ENCODE measurements at places on chromosomes 11 and 22.

DNA sequence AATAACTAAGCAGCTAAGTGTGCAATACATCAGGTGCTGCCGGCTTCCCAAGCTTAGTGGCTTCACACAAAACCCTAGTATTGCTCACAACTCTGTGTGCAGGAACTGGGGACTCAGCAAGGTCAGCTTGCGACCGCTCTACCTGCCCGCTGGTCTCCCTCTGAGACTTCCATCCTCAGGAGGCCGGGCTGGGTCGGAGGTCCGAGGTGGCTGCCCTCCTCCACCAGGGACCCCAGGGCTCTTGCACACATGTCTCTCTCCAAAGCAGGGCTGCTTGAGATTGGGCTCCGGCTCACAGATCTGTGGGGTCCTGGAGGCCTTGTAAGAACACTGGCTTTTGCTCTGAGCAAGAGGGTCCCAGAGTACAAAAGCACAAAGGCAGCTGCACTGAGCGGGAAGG lies 25.4 kb upstream of the FGF19 start:
- no peak for DNase-seq

DNA sequence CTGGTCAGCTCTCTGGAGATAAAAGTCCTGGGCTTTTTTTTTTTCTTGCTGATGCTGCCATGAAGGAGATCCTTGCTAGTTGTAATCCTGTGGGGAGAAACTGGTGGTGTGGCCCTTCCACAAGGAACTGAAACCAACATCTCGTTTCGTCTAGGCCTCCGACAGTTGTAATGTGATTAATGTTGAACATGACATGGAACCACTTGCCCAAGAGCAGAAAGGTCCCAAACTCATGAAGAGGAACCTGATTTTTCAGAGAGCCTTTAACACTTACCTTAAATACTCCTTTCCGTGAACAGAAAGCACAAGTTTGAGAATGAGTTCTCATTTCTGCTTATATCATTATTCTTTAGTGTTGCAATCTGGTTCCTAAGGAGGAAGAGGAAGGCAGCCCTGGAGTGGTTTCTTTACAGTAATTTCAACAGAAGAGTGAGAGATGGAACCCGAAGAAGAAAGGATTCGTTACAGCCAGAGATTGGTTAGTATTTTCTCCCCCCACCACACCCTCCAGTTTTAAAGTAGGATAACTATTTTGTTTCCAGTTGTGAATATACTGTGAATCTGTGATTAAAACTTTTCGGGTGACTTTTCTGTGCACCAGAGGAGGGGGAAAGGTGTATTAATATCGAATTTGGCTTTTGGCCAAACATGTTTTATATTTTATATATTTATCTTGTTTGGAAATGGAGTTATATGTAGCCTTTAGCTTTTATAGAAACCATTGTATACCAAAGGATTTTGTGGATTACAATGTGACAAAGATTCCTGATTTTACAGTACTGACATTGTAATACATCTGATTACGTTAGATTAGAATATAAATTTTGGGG lies 2.0 kb downstream of the KDM2A start:
- DNase-seq: no peak

GRCh38 chr11:47948137-47948536 lies 32.2 kb upstream of the PTPRJ start:
- no peak for DNase-seq

- DNase-seq: no peak
Measured at GRCh38 chr11:129937592-129938238, 42.3 kb upstream of the NFRKB start.

GRCh38 chr22:30864441-30865420 lies 103.8 kb downstream of the MORC2 start:
- DNase-seq: no peak

DNA sequence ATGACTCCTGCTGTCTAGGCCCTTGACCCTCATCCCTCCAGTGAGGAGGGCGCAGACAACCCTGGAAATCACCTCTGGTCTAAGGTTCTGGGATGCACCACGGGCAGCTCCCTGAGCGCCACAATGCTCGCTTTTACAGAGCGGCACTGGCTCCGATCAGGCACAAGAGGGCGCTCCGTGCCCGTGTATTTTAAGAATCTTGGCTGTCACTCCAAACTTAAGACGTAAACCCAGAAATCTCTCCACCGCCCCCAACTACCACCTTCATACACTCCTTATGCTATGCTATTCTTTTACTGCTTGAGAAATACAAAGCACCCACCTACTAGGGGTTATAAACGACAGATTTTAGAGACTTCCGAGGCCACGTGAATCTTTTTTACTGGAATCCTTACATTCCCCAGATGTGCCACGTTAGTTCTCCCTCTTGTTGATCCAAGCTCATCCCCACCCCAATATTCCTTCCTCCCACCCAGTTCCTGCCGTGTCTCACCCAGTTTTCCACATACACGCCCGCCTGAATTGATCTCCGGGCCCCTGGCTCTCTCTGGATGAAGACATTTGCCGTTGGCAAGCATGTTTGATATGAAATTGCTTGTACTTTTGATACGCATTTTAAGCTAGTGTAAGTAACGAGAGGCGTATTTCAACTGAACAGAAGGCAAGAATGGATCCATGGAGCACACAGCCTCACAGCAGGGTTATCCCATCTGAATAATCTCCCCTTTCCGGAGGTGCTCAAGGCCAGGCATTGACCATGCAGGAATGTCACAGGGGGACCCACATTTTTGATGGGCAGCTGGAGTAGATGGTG lies 453.5 kb downstream of the OPCML start:
- no peak for DNase-seq

GRCh38 chr11:31968461-31969358 lies 122.2 kb upstream of the RCN1 start:
- no peak for DNase-seq

DNA sequence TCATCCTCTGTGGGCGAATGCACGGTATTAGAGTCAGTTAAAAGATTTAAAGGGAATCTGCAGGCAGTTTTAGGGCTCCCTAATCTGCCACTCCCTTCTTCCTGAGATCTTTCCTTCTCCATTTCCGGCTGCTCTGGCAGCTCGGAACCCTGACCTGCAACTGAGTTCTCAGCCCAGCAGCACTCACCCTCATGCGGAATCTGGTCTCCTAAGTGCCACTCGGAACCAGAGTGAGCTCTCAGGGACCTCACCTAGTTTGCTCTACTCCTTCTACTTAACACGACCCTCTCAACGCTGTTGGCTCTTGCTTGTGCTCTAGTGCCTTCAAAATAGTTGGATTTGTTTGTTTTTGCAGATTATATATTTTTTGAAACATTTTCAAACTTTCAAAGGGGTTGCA lies 19.3 kb upstream of the IL10RA start:
- no peak for DNase-seq

- no peak for DNase-seq
Measured at GRCh38 chr11:109864834-109865547, 228.2 kb upstream of the ZC3H12C start.

GRCh38 chr22:46758867-46759290 lies 3.6 kb upstream of the TBC1D22A start:
- DNase-seq: no peak

DNA sequence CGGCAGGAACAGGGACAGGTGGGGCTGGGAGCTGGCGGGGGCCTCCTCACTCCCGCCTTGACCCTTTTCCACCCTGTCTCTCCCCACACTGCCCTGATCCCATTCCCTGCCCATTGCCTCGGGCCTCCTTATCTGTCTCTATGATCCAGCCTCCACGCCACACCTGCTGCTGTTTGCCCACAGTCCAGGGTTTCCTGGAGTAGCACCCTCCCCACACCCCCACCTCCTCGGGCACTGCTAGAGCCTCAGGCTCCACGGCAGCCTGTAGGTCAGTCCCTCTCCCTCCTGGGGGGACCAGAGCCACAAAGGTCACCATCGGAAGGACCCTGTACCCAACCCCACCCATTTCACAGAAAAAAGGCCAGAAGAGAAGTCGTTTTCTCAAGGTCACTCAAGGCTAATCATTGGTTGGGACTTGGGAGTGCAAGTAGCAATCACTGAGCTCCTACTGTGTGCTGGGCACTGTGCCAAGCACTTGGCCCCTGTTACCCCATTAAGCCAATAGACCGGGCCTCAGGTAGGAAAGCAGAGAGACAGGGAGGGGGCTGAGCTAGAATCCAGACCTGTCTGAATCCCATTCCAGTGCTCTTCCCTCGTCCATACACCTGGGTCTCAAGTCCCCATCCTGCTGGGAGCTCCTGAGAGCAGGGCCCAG lies 71.8 kb downstream of the PDE2A start:
- DNase-seq: no peak

- DNase-seq: no peak
Measured at GRCh38 chr11:132042296-132042695, 671.9 kb downstream of the NTM start.

DNA sequence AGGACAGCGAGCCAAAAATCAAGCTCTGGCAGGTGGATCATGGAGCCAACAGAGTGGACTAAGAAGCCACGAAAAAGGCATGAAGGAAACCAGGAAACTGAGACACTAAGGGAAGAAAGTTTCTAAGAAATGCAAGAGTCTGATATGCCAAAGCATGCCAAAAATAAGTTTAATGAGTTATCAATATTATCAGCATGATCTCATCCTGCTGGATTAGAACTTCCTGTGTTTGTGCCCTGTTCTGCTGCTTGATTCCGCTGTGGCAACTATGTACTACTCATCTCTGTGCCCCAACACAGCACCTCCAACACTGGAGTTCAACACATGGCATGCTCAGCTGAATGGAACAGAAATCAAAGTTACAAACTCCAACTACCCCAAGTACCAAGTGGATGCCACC lies 10.8 kb downstream of the SNX19 start:
- no peak for DNase-seq

- DNase-seq: no peak
Measured at GRCh38 chr22:23204541-23205157, 24.3 kb downstream of the BCR start.

DNA sequence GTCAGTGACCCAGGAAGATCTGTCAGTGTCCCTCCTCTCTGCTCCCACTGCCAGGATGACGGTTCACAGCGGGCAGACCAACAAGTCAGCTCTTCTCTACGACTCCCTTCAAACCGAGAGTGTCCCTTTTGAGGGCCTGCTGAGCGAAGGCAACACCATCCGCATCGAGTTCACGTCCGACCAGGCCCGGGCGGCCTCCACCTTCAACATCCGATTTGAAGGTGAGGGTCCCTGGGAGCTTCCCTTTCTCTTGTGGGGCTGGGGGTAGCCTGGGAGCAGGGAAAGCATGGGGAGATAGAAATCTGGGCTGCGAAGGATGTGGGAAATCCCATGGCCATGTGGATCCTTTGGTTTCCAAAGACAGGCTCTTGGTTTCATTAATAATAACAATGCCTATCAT lies 118.4 kb upstream of the ASPHD2 start:
- DNase-seq: no peak

GRCh38 chr11:71495286-71496230 lies 31.5 kb upstream of the KRTAP5-7 start:
- DNase-seq: no peak

DNA sequence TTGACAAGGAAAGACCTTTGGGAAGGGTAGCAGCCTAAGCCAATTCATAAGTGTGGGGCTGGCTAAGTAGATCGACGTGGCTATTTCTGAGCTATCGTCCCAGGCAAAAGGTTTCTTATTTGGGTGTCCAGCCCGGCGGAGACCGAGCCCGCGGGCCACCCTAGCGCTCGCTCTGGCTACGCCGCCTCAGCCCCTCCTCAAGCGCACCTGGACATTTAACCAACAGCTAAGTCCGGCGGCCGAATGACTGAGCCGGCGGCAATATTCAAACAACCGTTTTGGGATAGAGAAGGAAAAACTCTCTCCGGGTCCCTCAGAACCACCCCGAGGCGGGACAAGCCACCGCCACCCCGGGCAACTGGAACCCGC lies 457 bp downstream of the RNF141 start:
- DNase-seq: no peak

- DNase-seq: no peak
Measured at GRCh38 chr22:40432625-40433024, 62.2 kb downstream of the SGSM3 start.

All from effector CD4-positive, alpha-beta T cell (primary cell).